ENCODE measurements at places on chromosomes 12 and 14.

DNA sequence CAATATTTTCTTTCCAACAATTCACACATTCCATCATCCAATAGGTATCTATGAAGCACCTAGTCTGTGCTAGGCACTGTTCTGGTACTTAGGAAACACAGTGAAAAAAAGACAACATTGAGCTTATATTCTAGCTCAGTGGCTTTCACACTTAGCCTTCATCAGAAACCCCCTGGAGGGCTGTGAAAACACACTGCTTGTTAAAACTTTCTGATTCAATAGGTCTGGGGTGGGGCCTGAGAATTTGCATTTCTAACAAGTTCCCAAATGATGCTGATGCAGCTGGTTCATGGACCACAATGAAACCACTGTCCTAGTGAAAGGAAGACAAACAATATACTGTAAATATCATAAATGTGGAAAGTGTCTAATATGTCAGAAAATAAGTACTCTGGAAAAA is 5.9 kb downstream of the VTI1B start:
- DNase-seq = no peak

DNA sequence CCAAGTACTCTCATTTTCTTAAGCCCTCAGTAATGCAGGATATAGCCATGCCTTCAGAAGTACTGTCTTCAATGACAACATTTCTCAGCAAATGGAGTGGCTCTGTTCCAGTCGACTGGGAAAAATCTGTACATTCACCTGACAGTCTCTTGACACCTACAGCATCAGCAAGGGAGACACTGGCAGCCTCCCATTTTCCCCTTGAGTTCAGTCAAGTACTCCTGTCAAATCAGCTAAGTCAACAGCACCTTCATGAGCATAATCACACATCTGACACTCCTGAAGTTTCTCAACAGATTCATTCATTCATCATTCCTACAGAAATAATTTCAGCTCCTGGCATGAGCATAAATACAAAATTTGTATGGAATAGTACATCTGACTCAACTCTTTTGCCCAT is 46.1 kb downstream of the INTS13 start:
- DNase-seq = no peak

- no peak for DNase-seq
Observed at GRCh38 chr14:95217391-95217900, 60.1 kb upstream of the DICER1 start.

DNA sequence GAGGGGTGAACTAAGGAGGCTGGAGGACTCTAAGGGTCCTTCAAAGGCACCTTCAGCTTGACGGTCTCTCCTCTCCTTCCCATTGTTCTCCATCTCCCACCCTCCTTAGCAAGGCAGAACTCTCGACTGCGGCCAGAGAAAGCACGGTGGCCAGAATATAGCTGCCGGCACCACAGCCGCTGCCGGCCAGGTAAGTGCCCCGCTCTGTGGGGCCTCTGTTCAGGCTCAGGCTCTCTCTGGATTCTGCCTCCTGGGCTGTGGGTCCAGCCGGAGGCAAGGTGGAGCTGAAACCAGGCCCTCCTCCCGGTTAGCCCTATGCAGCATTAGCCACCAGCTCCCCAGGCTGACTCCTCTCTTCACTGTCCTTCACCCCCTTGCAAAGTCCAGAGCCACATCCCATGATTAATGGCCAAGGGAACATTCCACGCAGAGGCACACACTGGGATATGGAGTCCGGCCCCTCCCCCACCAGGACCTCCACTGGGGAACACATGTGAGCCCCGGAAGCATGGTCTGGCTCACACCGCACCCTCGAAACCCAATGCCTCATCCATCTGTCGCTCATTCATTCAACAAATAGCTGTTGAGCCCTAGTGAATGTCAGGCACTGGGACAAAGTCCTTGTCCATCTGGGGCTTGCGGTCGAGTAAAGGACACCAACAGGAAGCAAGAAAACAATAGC is 25.2 kb downstream of the LTBP2 start:
- DNase-seq = no peak

- no peak for DNase-seq
Observed at GRCh38 chr12:56877195-56878009, 56.8 kb downstream of the SDR9C7 start.

Data from stimulated activated CD4-positive, alpha-beta T cell treated with anti-CD3 and anti-CD28 coated beads, Interleukin-4, amount 100 ng/mL, for 1 hour (primary cell).